ENCODE measurements at places on chromosomes 1 and 21.

- no peak for DNase-seq
Measured at GRCh38 chr1:39639305-39640130, at the start of gene HEYL. Gene HEYL, minus strand, starts transcription at chr1:39639643. Its CDS starts 18 bp downstream, at chr1:39639625.

DNA sequence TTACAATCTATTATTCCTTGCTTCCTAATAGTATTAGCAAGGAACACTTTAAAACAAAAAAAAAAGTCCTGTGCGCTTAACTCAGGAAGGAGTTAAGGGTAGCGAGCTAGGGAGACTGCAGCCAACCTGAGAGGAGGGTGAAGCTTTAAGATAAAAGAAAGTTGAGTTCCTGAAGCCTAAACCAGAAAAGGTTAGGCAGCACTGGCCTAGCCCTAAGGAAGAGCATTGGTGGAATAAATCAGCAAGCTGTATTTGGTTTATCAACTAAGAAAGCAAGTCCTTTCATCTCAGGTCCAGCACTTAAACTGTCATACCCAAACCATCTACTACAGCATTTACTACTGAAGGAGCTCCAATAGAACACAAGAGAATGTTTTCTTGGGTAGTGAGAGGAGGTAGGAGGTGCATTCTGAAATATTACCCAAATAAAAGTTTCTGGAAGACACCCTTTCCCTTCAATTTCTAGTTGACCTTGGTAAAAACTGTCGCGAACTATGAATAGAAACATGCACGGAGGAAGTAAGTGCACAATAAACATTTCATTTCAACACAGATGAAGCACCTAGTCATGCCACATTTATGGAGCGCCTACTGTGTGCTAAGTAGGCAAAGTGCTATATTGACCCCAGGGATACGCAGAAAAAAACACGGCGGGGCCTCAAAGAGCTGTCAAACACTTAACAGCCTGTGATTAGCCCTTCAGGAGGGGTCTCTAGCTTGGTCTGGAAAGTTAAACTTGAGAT lies 1.3 kb downstream of the GLRX2 start:
- no peak for DNase-seq

DNA sequence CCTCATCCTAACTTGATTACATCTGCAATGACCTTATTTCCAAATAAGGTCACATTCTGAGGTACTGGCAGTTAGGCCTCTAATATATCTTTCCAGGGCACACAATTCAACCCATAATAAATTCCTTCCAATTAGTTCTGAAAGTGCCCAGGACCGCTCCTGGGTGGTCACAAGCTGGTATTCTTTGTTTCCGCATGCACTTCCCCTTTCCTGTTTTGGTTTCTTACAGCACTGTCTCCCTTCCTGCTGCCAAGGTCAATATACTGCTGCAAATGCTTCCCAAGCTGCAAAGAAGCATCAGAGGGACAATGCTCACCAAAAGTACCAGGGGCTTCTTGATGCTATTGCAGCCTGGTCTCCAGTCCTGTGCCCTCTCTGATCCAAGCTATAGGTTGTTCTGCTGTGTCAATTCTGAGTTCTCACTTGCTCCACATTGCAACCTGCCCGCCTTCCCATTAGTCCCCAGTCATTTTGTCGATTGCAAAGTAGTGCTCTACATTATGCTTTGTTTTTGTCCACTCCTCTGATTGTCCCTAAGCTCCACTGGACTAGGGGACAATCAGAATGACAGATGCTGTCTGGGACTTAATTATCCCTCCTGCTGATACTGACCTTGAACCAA lies 13.9 kb upstream of the XPR1 start:
- no peak for DNase-seq

- DNase-seq: no peak
Measured at GRCh38 chr1:114428083-114428754, 82.8 kb downstream of the TRIM33 start.

DNA sequence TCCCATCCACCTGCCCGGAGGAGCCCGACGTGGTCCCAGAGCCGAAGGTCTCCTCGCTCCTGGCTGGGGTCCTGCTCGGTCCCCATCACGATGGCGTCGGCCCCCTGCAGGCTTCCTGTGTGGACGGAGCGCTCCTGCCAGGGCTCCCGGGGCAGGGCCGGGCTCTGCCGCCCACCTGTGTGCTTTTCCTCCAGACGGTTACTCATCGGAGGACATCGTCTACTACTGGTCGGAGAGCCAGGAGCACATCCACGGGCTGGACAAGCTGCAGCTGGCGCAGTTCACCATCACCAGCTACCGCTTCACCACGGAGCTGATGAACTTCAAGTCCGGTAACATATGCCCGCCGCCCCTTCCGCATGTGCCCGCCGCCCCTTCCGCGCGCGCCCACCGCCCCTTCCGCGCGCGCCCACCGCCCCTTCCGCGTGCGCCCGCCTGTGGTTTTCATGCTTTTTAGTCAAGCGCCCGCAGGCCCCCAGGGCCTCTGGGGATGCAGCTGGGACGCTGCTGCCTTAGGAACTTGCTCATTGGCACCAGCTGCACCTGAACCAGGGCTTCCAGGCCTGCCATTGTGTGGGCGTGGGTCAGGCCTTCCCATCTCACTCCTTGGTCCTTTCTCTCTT lies 8.9 kb downstream of the GABRD start:
- DNase-seq: no peak

DNA sequence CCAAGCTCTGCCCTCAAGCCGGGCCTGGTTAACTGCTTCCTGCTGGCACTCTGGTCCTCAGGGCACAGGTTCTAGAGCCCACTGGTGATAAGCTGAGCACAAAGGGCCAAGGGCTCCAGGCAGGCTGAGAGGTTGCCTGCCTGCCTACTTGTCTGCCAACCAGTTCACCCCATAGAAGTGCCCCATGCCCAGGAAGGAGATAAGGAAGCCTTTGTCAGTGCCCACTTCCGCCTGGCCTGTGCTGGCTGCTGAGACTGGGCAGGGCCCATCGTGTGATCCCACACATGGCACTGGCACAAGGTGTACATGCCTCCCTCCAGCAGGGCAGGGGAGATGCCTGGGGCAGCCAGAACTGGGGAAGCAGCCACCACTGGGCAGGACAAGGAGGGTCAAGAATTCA lies 24.1 kb downstream of the SLC9A1 start:
- no peak for DNase-seq

- no peak for DNase-seq
Measured at GRCh38 chr1:94259635-94260289, 22.4 kb upstream of the ARHGAP29 start.

DNA sequence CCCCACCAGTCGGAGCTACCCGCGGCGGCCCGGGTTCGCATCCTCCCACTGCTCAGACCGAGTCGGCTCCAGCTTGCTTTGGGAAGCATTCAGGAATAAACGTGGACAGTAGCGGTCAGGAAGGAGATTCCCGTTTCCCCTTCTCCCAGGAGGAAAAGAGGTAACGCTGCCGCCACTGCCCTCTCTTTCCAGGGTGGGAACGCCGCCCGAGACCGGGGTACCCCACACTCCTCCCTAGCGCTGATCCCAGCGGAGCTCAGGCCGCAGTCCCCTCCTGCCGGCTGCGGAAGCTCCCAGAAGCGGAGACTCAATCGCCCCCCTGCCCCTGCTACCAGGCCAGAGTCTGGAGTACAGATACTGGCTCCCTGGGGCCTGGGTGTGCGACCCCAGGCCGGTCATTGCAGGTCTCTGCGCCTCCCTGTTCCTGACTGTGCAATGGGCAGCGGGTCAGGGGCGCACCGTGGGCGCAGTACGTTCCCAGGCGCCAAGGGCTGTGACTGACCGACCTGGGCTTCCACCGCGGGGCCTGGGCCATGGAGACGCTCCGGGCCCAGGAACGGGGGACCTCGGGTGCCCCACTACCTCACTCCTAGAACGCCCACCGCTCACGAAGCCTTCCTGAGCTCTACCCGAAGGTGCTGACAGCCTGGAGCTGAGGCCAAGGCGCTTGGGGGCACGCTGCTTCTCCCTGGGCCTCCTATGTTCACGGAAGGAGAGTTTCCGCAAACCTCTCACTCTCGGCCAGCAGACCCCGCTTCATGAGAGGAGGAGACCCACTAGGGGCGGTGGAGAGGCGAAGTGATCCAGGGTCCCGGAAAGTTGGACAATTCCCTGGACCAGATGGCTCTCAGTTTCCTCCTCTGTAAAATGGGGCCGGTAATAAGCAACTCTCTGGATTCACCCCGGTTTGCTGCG lies 7.8 kb downstream of the DMRTA2 start:
- no peak for DNase-seq

- no peak for DNase-seq
Measured at GRCh38 chr1:56811331-56811730, 7.9 kb downstream of the FYB2 start.

DNA sequence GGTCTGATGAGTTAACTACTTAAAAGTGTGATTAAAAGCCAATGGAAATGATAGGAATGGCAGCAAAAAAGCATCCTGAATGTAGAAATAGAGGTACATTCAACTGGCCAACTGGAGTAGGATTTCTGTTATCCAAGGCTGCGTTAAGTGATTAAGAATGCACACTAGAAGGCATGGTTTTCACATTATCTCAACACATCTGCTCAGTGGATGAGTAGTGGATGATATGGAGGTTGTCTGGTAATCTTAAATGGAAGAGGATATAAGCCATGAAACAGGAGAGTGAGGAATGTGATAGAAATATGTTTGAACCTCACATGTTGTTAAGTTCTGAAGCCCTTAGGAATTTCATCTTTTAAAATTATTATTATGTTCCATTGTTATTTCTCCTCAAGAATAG lies 839.9 kb downstream of the USP25 start:
- DNase-seq: no peak

DNA sequence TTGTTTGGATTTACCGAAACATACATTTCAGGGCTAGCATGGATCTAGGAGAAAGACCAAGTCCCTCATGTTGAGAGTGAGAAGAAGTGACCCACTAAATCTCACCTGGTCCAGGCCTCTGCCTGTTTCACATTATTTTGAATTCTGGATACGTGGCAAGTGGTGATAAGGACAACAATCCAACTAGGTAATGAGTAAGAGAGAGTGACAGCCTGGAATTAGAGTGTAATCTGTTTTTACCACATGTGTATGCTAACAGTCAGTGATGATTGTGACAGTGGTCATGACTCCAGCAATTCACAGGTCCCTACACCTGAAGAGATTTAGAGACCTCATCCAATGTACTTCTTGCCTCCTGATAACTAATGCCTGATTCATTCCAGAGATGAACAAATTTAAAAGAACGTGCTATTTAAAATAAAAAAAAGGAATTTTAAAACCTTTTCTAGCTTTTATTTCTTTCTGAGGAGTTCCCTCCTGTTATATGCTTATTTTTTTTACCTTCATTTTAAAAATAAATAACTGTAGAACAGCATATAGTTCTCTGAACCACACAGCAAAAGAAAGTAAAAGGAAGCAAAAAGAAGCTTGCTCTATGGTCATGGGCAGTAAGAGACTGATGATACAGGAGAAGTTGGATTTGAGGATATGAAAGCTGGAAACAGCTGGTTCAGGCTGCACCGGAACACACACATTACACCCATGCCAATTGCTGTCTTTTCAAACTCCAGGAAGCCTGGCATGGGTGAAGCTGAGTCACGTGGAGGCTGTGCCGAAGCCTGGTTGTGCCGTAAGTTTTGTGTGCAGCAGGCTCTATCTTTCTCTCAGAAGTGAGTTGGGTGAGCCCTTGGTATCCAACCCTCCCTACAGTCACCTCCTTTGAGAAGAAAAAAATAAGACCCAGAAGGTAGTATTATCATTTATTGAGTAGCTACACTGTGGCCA lies 14.7 kb downstream of the C1orf116 start:
- no peak for DNase-seq

DNA sequence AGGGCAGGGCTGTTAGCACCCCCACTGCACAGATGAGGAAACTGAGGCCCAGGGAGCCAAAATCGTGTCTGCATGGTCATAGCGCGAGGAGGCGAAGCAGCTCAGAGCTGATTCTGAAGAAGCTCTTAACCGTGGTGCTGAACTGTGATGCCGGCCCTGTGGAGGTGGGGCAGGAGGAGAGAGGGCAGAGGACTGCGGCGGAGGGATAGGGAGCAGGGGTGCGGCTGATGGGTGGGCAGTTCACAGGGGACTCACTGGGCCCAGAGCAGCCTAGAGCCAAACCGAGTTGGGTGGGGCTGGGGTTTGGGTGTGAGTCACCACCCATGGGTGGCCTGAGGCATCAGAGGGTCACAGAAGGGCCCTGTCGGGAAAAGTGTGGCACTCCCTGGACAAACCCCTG lies 74.7 kb downstream of the RAP1GAP start:
- DNase-seq: no peak

DNA sequence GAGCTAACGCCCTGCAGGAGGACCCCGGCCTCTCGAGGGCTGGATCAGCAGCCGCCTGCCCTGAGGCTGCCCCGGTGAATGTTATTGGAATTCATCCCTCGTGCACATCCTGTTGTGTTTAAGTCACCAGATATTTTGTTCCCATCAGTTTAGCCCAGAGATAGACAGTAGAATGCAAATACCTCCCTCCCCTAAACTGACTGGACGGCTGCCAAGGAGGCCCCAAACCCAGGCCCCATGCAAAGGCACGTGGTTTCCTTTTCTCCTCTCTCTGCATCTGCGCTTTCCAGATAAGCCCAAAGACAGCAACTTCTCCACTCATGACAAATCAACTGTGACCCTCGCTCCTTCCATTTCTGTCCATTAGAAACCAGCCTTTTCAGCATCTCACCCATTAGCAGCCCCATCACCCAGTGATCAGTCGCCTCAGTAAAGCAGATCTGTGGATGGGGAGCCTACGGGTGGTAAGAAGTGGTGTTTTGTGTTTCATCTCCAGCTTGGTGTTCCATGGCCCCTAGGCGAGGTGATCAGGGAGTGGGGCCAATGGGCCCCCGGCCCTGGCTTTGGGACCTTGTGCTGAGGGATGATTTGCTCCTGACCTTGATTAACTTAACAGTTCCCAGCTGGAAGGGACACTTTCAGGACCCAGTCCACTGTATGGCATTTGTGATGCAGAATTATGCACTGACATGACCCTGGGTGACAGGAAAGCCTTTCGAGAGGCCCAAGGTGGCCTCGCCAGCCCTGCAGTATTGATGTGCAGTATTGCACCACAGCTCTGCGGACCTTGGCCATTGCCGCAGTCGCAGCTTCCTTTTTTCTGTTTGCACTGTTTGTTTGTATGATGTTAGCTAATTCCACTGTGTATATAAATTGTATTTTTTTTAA lies 5.2 kb downstream of the NPPA start:
- DNase-seq: no peak

DNA sequence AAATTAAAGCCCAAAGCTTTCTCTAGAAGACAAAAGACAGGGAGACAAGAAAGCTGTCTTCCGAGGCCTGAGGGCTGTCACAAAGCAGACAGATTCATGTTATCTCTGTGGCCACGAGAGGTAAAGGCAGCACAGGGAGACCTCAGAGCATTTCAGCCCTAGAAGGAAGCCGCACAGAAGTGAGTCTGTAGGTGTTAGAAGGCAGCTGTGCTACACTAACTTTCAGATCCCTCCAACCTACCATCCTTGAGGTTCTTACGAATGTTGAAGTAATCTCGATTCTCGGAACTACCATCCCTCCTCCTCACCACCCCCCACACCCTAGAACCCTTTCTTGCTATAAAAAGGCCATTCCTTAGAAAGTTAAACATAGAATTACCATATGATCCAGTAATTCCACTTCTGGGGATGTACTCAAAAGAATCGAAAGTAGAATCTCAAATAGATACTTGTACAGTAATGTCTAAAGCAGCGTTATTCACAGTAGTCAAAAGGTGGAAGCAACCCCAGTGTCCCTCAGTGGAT lies 21.5 kb upstream of the LYST start:
- no peak for DNase-seq

All from NCI-H187 treated with DMSO at 0.1 percent for 48 hours (cell line).